ENCODE measurements at places on chromosomes 1 and 21.

DNA sequence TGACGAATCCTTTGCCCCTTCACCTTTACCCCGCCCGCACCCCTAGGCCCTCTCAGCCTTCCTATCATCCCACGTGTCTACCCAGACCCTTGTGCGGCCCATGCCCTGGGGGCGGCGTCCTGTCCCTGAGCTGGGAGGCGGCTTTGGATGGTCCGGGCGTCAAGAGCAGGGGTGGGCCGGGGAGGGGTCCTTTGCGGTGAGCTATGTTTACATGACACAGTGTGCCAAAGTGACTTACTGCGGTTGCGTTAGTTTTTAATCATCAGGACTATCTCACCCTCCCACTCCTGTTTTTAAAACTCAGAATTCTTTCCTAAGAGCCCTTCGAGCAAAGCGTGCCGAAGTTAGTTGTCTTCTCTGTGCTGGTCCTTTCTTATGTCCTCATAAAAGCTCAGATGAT is 144.6 kb downstream of the PGBD5 start:
- DNase-seq: no peak

DNA sequence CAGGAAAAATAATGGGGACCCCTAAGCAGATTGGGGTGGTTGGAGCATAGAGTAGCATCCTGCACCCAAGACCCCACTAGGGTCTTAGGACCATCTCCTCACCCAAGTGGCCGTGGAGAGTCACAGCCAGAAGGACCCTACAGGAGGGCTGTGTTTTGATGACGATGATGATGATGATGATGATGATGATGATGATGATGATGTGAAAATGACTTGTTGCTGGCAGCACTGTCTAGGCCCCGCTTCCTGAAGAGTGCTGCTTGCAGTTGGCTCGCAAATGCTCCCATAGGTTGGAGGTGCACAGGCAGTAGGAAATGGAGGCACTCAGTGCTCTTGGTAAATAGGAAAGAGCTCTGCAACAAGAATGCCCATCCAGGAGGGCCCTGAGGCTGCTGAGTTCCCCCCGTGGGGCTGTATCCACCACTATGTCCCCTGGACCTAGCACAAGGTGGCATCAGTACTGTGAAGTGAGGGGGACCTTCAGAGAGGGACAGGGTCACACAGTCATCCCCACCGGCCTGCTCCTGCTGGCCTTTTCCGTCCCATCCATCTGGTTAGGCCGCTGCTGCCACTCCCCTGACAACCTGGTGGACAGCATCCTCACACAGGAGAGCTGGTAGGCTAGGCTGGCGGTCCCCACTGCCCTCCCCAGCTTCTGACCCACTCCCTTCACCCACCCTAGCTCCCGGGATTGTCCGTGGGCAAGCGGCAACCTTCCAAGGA is 139.6 kb downstream of the FOXD2 start:
- no peak for DNase-seq

GRCh38 chr1:109118089-109118488 is 4.2 kb downstream of the ELAPOR1 start:
- DNase-seq: no peak

GRCh38 chr21:14321042-14321441 is 61.9 kb downstream of the HSPA13 start:
- no peak for DNase-seq

DNA sequence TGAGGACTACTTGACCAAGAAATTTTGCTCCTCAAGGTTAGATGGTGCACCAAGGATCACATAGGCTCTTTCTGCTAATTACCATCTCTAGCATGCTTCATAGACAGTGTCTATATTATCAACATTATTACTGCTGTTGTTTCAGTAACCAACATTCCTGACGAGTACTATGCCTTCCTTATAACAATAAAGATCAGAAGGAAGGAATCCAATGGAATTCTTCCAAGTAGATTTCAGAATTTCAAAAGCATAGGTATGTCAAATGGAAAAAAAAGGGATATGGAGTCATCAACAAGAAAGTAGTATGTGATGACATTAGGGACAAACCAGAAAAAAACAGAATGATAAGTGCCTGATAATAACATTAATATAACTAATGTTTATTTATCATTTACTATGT is 39.6 kb upstream of the LPGAT1 start:
- no peak for DNase-seq

GRCh38 chr1:159493354-159493753 is 42.5 kb downstream of the OR10J5 start:
- DNase-seq: no peak

GRCh38 chr1:237232501-237232900 is 190.5 kb downstream of the RYR2 start:
- DNase-seq: no peak

GRCh38 chr1:71835442-71835813 is 446.9 kb downstream of the NEGR1 start:
- no peak for DNase-seq

GRCh38 chr1:230112782-230113181 is 45.7 kb downstream of the GALNT2 start:
- no peak for DNase-seq

- DNase-seq: peak; percentile 82
Observed at GRCh38 chr1:247407180-247407616, 8.8 kb upstream of the NLRP3 start.

GRCh38 chr1:157369808-157370521 is 182.3 kb downstream of the FCRL5 start:
- DNase-seq: peak; percentile 50

DNA sequence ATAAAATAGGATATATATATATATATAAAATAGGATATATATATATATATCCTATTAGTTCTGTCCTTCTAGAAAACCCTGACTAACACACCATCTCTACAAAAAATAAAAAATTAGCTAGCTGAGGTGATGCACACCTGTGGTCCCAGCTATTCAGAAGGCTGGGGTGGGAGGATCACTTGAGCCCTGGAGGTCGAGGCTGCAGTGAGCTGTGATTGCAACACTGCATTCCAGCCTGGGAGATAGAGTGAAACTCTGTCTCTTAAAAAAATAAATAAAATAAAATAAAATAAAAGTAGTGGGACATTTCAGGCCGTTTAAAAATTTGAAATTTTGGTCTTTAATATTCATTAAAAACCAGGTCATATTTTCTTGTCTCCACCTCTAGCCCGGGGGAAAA is 4.2 kb upstream of the RRP1 start:
- no peak for DNase-seq

GRCh38 chr1:209611771-209612570 is 28.5 kb downstream of the CAMK1G start:
- peak; percentile 6 for DNase-seq

- DNase-seq: no peak
Observed at GRCh38 chr1:71072273-71072672, 8.6 kb downstream of the ZRANB2 start.

DNA sequence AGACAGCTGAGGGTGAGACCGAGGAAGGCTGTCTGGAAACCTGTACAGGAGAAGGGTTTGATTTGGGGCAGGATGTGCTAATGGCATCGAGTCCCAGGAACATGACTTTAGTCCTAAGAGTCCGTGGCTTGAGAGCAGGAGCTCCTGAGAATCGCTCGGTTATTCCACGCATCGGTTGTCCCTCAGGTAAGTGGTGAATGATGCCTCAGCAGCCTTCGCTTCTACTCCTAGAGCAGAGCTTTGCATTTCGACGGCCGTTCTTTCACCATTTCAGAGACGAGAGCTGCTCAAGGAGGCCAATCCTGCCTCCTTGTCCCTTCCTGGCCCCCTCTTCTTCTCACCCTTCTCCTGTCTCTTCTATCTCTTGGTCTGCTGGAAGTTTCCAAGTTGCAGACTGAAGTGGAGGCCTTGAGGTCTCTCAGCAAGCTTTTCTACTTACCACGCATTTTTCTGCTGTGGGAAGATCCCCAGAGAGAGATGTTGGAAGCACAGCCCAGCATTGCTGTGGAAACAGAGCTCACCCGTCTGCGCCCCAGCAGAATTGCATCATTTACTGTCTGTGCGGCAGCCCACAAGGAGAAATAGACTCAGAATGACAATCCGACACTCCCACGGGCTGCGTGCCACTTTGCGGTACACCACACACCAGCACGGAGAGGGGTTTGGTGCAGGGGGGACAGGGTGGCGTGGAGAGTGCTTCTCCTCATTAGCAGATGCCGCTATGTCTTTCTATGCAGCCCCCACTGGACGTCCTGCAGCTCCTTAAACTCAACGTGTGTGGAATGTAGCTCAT is 270.7 kb upstream of the C1orf174 start:
- DNase-seq: no peak

- no peak for DNase-seq
Observed at GRCh38 chr1:109812691-109813393, 49.1 kb upstream of the EPS8L3 start.

DNA sequence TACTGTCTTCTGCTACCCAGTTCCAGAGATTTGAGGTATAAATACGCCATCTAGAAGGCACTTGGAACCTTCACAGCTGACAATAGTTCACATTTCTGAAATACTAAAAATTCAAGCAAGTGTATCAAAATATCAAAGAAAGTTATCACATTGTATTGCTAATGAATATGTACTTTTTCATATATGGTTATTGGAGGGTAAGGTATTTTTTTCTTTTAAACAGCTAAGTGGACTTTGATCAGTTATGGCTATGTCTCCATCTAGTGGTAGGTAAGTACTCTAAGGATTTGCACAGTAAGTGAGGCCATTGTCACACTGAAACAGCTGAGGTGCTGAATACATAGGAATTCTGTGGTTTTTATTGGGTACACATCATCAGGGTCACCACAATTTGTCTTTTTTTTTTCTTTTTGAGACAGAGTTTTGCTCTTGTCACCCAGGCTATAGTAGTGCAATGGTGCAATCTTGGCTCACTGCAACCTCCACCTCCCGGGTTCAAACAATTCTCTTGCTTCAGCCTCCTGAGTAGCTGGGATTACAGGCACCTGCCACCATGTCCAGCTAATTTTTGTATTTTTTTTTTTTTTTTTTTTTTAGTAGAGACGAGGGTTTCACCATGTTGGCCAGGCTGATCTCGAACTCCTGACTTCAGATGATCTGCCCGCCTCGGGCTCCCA is 49.1 kb upstream of the CR2 start:
- peak; percentile 65 for DNase-seq

- peak; percentile 41 for DNase-seq
Observed at GRCh38 chr1:28112388-28113241, 24.2 kb upstream of the EYA3 start.

GRCh38 chr1:42128964-42129363 is 24.2 kb upstream of the GUCA2B start:
- DNase-seq: no peak

Data from CD4-positive, alpha-beta T cell treated with Interleukin-17A for 1 hour (primary cell).